Bone marrow (tissue), 2 donors: ENCODE measurements at places on chromosomes 5 and 9.

DNA sequence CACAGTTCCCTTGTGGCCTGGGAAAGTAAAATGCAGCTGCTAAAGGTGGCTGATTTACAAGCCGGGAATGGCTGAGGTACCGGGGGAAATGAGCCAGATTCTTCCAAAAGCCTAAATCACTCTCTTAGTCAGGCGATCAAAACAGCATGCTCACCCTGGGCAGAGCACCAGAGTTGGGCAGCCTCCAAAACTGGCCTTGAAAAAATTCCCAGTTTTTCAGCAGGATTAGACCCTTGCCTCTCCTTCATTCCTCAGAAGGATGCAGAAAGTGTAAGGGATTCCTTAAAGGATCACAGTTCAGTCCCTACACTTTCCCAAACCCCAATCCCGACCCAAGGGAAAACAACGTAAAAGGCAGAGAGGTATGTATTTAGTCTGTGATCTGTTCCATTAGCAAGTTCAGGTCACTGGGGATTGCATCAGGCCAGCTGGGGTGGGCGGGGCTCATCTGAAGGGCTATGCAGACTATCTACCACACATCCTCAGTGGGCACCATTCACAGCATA is 16.9 kb downstream of the TMEM174 start:
- DNase-seq = no peak

GRCh38 chr5:104977529-104977928 is 1414.9 kb upstream of the NUDT12 start:
- DNase-seq = no peak

DNA sequence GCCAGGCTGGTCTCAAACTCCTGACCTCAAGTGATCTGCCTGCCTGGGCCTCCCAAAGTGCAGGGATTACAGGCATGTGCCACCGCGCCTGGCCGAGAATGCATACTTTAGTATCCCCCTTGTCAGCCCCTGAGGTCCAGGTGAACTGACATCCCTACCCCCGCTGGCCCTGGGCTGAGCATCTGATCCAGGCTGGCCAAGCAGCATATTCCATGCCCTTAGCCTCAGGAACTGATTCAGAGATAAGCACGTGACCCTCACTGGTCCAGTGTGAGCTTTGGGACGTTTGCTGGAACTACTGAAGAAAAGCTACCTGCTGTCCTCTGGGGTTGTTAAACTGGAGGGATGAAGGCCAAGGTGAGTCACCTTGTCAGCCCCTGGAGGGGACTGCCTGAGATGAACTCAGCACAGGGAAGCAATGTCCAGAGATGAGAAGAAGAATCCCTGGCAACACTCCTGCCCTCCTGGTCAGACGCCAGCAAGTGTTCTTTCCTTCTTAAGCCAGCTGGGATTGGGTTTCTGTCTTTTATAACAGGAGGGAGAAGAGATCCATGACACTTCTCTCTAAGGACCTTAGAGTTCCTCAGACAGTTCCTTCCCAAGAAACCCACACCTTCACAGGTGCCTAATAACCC is 59.1 kb upstream of the FBXW11 start:
- DNase-seq = no peak

- DNase-seq = no peak
Observed at GRCh38 chr5:8349855-8350254, 480.9 kb downstream of the MTRR start.

- DNase-seq = peak; percentile 78
Observed at GRCh38 chr5:82356808-82357671, 78.9 kb upstream of the RPS23 start.

GRCh38 chr9:134128727-134129679 is 6.9 kb upstream of the WDR5 start:
- no peak for DNase-seq

- no peak for DNase-seq
Observed at GRCh38 chr9:115997923-115998322, 155.7 kb upstream of the PAPPA start.

- DNase-seq = no peak
Observed at GRCh38 chr5:118789366-118789765, 199.0 kb downstream of the DTWD2 start.

DNA sequence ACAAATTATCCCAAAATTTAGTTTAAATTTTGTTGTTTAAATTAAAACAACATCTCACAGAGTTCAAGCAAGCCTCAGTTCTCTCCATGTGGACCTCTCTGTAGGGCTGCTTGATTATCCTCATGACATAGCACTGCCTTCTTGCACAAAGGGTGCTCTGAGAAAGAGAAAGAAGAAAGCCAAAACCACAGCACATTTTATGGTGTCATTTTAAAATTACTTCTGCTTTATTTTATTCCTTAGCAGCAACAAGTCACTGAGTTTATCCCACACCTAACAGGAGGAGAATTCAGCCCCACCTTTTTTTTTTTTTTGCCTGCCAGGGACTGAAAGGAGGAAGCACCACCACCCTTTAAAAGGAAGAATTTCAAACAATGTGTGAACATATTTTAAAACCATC is 12.8 kb upstream of the KCNV2 start:
- DNase-seq = no peak

- DNase-seq = no peak
Observed at GRCh38 chr5:68333649-68334552, 118.3 kb downstream of the PIK3R1 start.

- no peak for DNase-seq
Observed at GRCh38 chr9:121813519-121814210, 162.2 kb downstream of the DAB2IP start.

GRCh38 chr9:137301081-137301947 is 757 bp downstream of the NRARP start:
- no peak for DNase-seq

DNA sequence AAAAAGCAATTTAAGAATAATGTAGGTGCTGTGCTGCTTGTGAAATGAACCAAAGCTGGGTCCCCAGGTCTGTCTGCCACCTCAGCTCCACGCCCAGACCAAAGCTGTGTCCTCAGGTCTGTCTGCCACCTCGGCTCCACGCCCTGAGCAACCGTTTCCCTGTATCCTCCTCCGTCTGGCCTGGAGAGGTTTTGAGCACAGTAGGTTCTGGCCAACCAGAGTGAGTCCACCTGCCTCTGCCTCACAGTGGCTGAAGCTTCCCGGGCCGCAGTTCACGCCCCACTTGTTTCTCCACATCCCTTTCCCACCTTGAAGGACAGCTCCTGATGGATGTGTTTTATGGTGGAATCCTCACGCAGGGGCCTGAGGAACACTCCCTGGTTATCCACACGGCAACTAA is 120.5 kb downstream of the ADAMTS2 start:
- no peak for DNase-seq

GRCh38 chr9:115130176-115130575 is 12.2 kb upstream of the TNC start:
- DNase-seq = no peak

- DNase-seq = no peak
Observed at GRCh38 chr9:19420877-19421276, 12.1 kb downstream of the ACER2 start.

GRCh38 chr5:178431782-178432165 is 158.4 kb downstream of the COL23A1 start:
- DNase-seq = no peak

DNA sequence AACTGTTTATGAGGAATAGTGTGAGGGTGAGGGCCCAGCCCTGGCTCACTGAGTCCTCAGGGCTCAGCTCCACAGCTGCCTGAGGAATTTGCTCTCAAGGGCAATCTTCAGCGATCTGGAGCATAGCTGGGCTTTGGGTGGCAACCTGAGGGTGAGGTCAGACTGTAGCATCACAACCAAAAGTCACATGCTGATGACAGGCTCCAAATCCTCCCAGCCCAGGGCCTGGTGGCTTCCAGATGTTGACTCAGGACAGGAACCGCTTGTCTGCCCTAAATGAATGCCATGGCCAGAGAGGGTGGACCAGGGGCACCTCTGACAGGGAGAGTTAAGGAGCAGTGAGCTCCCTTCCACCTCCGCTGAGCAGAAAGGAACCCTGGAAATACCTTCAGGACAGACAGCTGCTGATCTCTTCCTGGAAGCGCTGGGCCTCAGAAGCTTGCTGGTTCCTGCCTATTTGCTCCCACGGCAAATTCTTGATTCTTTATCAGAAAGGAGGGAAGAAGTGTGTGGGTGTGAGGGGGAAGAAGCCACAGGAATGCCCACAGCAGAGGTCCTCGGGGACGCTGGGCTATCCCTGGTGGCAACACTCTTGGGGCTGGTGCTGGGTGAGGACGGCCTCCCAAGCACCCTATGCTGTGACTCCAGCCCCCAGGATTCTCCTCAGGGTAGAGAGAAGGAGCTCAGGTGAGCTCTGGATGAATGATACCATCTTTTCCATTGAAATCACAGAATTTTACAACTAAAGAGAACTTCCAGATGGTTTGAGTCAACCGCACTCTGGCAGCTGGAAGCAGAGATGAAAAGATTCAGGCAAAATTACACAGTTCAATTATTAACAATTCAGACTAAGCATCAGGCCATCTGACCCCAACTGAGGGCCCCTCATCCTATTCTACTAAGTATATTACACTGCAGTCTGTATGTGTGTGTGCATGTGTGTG is 13.8 kb upstream of the CTSL start:
- peak; percentile 23 for DNase-seq

DNA sequence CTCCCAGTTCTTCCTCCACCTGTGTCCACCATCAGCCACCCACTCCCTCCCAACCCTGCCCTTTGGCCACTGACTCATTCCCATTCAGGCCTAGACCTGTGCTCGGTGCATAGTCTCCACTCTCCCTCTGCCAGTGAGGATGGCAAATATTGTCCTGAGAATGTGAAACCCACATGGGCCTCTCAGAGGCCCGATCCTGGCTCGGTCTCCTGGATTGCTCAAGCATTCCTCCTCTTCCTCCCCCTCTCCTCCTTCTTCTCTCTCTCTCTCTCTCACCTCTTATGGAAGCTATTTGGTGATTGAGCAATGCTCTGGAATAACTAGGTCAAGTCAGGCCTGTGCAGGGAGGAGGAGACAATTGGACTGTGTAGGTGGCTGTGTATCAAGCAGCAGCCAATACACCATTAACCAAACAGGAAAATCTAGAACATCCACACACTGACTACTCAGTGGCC is 99.9 kb downstream of the KLF4 start:
- DNase-seq = no peak

GRCh38 chr5:68010740-68011139 is 204.8 kb upstream of the PIK3R1 start:
- DNase-seq = no peak

GRCh38 chr9:14270358-14271092 is 43.4 kb downstream of the NFIB start:
- no peak for DNase-seq
